HFFc6 (cell line): ENCODE measurements at places on chromosomes 2 and 18. TPM values are rescaled to one million over a fixed set of nuclear protein-coding genes. Genes with fewer than 3 reads are reported as not detected.

STARD6 gene
- total RNA-seq, result 0.37 TPM in 1 of 3 replicates, not detected in the others

CIB4 gene
- not detected in 2 replicates for total RNA-seq

CHST9 gene
- total RNA-seq, result not detected in 2 replicates

TMEM178A gene
- total RNA-seq, result 0.60 and 0.70 TPM in 2 replicates

KANSL3 gene
- 20.6 and 26.3 TPM in 2 replicates for total RNA-seq

ZAP70 gene
- total RNA-seq, result not detected in 3 replicates

ARHGEF4 gene
- total RNA-seq, result 1.0 to 1.8 TPM (median 1.4 TPM) in 3 replicates

SLC16A14 gene
- 0.29 TPM in 1 of 3 replicates, not detected in the others for total RNA-seq

NEU2 gene
- total RNA-seq, result not detected in 3 replicates

ICA1L gene
- total RNA-seq, result 3.1 to 3.3 TPM (median 3.2 TPM) in 3 replicates

C2orf92 gene
- total RNA-seq, result 0.91 to 2.4 TPM (median 1.8 TPM) in 3 replicates

SCN3A gene
- total RNA-seq, result 0.07 to 1.9 TPM in 2 of 3 replicates, not detected in the other

STK17B gene
- total RNA-seq, result 25.3 to 39.8 TPM (median 31.1 TPM) in 3 replicates

FAM161A gene
- 1.0 to 1.8 TPM (median 1.5 TPM) in 3 replicates for total RNA-seq

GRB14 gene
- total RNA-seq, result not detected in 2 replicates

CCDC142 gene
- 8.6 and 10.5 TPM in 2 replicates for total RNA-seq

FAP gene
- 62.9 to 87.2 TPM (median 69.2 TPM) in 3 replicates for total RNA-seq

MC2R gene
- total RNA-seq, result not detected in 3 replicates

ITGB6 gene
- total RNA-seq, result 0.21 to 0.29 TPM in 2 of 3 replicates, not detected in the other

KCNS3 gene
- 0.82 to 2.1 TPM (median 1.2 TPM) in 3 replicates for total RNA-seq

STON1 gene
- 1.5 to 3.1 TPM (median 1.5 TPM) in 3 replicates for total RNA-seq

ALK gene
- not detected in 3 replicates for total RNA-seq

SPATA3 gene
- not detected in 3 replicates for total RNA-seq

HDLBP gene
- total RNA-seq, result 851 to 1,102 TPM (median 1,088 TPM) in 3 replicates

CFC1 gene
- total RNA-seq, result not detected in 3 replicates

DAW1 gene
- not detected in 2 replicates for total RNA-seq

MDH1B gene
- total RNA-seq, result 0.29 to 0.55 TPM (median 0.37 TPM) in 3 replicates

ZNF24 gene
- 35.4 to 40.0 TPM (median 38.9 TPM) in 3 replicates for total RNA-seq

CPS1 gene
- 1.8 to 3.1 TPM (median 2.7 TPM) in 3 replicates for total RNA-seq

GKN1 gene
- total RNA-seq, result not detected in 3 replicates

LYPD6B gene
- total RNA-seq, result 18.3 and 79.1 TPM in 2 replicates

SERPINB12 gene
- total RNA-seq, result not detected in 2 replicates

ANKRD30BL gene
- not detected in 3 replicates for total RNA-seq

SLC5A7 gene
- total RNA-seq, result not detected in 2 replicates
